NCI-H2081 (cell line): ENCODE measurements at places on chromosomes 4 and X.

GRCh38 chr4:128388352-128388630 lies 100.7 kb upstream of the PGRMC2 start:
- DNase-seq: no peak

DNA sequence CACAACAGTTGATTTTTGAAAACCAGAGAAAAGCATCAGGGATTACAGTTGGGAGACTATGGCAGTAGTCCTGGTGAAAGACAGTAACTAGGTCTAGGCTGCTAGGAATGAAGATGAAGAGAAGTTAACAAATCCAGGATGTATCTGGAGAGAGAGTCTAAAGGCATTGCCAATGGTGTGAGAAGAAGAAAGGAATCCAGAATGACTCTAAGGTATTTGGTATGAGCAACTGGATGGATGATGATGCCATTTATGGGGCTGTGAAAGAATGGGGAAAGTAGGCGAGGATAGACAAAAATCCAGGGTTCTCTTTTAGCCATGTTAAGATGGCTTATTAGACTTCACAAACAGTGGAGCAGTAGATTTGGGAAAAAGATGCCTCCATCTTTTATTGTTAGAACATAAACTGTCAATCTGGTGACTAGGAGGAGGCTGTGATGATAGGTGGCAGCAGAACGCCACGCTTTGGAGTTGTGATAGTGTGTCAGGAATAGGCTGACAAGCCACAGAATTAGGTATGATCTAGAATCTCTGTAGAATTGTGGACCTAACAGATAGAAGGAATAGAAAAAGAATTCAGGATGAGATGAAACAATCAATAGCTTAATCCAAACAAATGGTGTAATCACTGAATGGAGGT lies 27.3 kb upstream of the JADE1 start:
- DNase-seq: no peak

GRCh38 chr4:91846233-91846632 lies 457.5 kb upstream of the GRID2 start:
- DNase-seq: no peak

- peak; percentile 26 for DNase-seq
Measured at GRCh38 chrX:19513383-19513782, 1.9 kb downstream of the MAP3K15 start.

DNA sequence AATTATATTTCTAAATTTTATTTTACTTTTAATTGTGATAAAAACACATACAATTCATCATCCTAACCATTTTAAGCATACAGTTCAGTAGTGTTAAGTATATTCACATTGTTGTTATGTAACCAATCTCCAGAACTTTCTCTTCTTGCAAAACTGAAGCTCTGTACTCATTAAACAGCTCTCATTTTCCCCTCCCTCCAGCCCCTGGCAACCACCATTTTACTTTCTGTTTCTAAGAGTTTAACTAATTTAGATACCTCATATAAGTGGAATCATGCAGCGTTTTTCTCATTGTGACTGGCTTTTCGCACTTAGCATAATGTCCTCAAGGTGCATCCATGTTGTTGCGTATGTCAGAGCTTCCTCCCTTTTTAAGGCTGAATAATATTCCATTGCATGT lies 46.7 kb upstream of the NDP start:
- no peak for DNase-seq

- DNase-seq: no peak
Measured at GRCh38 chrX:109859651-109860050, 126.6 kb upstream of the ACSL4 start.

GRCh38 chr4:104868533-104868932 lies 278.1 kb upstream of the TET2 start:
- no peak for DNase-seq

DNA sequence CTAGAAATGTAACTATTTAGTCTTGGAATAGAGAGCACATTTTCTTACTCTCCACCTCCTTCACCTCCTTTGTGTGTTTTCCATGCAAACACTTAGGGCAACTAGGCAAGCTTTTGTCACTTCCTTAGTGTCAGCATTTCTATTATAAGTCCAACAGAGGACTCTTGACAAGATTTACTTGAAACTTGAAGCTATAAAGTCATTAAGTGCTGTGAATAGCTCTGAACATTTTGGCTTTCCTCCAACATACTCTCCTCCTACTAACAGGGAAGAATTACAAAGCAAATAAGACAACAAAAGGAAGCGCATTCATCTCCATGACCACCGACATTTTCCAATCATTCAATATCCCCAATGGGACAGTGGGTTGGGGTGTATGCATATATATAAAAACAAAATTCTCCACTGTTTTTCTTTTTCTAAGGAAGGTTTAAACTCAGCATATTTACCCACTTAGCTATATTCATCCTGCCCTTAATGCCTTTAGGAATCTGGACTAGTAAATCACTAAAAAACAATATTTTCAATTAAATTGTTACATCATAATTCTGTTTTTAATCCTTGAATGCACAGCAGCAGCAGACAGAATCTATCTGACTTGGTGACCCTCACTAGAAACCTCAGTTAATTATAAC lies 264.6 kb downstream of the SNCA start:
- peak; percentile 28 for DNase-seq

DNA sequence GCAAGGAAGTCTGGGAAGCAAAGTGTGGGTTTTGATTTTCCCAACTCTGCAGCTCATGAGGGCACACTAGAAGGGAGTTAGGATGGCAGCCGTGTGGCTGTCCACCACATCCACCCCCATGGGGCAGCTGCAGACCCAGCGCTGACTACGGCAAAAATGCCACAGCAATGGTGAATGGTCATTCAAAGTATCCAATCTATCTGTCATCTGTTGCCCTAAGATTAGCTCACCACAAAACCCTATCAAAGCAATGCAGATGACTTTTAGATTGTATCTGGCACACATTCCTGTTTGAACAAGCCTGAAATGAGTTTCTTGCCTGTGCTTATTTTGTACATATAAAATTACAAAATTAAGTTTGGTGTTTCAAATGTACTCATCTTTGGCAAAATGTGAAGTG lies 29.7 kb upstream of the HPSE start:
- DNase-seq: no peak

DNA sequence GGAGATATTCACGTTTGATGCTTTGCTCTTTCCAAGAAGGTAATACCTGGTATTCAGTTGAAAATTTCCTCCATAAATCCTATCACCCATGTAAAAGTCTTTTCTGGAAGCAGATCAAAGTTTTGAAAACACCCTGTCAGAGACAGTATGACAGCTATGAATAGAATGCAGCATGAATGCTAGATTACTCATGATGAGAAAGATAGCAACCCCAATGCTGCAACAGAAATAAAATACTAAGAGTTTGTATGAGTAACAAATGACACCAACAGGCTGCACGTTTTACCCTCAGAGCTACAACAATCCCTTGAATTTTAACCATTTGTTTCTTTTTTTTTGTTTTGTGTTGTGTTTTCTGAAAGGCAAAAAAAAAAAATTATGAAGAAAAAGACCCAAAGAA lies 108.6 kb downstream of the ARHGAP6 start:
- DNase-seq: no peak

DNA sequence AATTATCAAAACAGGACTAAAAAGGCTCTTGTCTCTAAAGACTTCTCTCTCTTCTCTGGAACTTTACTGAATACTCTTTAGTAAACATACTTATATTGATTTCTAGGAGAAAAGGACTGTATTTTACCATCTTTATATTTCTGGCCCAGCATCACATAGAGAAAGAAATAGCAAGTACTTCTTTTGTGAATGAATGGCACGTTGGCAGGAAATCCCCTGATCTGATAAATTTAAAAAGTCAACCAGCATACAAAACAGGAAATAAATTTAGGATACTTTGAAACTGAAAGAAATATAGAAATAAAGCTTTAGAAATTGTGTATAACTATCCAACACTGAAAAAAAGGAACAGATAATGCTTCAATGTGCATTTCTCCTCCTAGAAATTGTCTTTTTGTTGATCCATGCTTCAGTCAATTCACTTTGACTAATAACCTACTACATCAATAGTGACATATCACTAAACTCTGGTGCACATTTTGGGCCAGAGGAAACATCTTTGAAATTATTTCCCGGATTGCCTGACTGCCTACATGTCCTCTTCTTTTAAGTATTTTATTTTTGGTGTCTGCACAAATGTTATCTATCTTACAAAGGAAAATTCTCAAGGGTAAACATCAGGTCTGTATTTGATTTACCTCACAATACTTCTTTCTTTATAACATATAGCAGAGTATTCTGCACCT lies 183.5 kb upstream of the FSTL5 start:
- DNase-seq: no peak

DNA sequence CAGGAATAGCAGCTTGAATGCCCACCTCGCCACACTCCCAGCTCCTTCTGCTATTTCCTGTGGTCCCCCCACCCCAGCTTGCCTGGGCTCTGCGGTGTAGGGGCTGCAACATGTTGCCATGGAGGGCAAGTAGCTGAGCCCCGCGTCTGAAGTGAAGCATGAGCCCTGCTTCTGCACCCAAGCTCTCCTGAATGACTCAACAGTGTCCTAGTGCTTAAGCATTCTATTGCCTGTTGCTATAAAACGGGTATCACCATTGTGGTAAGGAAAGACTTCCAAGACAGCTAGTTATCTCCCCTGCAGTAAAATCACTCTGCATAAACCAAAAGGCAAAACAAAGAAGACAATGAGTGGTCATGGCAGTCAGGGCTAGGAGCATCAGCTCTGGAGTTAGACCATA lies 31.4 kb upstream of the SPATA4 start:
- DNase-seq: no peak
